ENCODE measurements at places on chromosomes 11 and 22. TPM values are rescaled to one million over a fixed set of nuclear protein-coding genes. Genes with fewer than 3 reads are reported as not detected.

DNA sequence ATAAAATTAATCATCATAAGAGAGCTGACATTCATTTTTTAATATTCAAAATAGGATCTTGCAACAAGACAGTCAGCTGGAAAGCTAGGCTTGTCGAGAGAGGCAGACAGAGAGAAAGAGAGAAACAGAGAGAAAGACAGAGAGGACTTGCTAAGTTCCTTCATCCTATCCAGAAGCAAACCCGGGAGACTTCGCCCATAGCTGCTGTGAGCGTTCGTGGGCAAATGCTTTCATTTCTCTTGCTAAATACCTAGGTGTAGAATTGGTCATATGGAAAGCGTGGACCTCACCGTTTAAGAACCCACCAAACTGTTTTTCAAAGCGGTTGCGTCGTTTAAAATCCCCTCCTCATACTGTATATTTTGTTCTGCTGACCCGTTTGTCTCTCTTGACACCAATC is 25.3 kb upstream of the KRTAP5-6 start:
- no peak for DNase-seq

DNA sequence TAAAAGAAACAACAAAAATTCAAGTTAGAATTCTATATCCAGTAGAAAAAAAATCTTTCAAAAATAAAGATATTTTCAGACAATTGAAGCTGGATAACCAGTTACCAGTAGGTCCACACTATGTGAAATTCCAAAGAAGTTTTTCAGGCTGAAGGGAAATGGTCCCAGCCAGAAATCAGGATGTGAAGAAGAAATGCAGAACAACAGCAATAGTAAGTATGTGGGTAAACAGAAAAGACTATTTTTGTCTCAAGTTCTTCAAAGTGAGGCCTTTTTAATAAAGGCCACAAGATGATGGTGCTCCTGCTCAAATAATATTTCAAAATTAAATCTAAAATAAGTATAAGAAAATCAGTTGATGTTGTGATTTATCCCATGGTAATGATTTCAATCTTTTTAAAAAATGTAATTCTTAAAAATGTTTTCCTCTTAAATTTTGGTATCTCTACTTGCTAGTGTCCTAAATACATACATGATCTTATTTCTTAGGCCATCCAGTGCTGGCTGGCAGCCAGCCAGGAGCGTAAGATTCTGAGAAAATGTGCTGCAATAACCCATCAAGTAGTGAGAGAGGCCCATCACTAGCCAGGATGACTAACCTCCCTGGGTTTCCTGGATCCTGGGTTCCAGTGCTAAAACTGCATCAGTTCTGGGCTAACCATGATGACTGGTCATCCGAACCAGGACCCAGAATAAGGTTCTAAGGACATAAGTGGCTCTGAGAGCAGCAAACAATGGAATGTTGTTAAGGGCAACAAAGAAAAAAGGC is 15.6 kb upstream of the UCP3 start:
- peak; percentile 83 for DNase-seq

Gene DMC1
- 0.22 TPM for total RNA-seq

Gene KLHDC7B
- total RNA-seq: not detected

Gene MGAT3
- 1.4 TPM for total RNA-seq

DNA sequence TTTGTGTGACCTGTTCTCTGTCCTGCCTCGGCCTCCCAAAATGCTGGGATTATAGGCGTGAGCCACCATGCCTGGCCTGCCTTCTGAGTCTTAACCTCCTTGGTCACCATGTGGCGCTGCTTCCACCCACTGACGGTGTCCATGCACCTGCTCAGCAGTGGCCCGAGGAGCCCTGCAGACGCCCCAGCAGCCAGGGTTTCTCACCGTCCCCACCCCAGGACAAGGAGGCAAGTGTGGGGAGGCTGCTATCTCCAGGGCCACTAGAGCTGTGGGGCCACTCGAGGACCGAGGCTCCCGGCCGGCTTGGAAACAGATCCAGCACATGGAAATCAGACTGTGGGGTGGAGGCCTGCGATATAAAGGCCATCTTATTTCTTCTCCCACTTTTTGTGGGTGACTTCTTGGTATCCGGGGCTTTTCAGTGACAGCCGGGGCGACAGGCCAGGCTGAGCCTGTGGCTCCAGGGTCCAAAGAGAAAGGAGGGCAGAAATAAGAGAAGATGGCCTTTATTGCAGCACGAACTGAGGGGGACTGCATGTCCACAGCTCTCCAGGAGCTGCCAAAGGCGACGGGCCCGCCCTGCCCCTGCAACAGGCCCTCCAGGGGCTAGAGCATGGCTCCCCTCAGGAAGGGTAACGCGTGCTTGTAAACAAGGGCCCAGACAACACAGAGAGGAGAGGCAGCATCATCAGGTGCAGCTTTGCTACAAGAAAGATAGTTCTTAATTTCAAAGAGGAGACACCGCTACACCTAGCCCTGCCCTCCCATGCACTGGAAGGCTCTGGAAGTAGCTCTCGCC is 15.0 kb downstream of the TSPO start:
- no peak for DNase-seq

DNA sequence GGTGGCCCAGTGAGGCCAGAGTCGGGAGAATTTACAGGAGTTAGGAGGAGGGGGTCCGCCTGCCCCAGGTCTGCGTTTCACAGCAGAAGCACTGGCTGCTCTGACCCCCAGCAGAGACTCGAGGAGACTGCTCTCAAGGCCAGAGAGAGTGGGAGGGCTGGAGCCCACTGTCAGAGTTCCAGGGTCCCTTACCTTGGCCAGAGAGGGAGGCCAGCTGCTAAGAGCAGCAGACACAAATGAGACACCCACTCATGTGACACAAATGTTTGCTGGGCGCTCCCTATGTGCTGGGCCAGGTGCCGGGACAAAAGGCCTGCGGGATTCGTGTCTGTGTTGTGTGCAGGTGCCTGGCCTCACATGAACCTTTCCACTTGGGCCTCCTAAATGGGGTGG is 2.8 kb upstream of the TNFRSF13C start:
- no peak for DNase-seq

- no peak for DNase-seq
These were observed 89.9 kb upstream of the ARHGAP20 start for GRCh38 chr11:110802162-110802561.

DNA sequence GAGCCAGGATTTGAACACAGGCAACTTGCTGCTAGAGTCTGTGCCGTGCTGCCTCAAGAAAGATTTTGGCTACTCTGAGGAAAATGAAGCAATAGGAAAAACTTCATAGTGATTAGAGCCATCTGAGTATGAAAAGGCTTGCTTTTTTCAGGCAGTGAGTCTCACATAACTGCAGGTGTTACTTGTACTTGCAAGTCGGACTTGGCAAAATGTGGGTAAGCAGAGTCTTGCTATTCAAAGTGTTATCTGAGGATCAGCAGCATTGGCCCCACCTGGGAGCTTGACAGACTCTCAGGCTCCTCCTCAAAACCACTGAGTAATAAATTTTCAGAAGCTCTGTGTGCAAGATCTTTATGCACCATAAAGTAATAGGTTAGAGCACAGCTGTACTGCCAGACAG is 18.1 kb downstream of the RNF141 start:
- DNase-seq: no peak

- DNase-seq: peak; percentile 34
These were observed 802 bp downstream of the TENM4 start for GRCh38 chr11:79439886-79440570.

Gene C11orf91
- 0.49 TPM for total RNA-seq

DNA sequence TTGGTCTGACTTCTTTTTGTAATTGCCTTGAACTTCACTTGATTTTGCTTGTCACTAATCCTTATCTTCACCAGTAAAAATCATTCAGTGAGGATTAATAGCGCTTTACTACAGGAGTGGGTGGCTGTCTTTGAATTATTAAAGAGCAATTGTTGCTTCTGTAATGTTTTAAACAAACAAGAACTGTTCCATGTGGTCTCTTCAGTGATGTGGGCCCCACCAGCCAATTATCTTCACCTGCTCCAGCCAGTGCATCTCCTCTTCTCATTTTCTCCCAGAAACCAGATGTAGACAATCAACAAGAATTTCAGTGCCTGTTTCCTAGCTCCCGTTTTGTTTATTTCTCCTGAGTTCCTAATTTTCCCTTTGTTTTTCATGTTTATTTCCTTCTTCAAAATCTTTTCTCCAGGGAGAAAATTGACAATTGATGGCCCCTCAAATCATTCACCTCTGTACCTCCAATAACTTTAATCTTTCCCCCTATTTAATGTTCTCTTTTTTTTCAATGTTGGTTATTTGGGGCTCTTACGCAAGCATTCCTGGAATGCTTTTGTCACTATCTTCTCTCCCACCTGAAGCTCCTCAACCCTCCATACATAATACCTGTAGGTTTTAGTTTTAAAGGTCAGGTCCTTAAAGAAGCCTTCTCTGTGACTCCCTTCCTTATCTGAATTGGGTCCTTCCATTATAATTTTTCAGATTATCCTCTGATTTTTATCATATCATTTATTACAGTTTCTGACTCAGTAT is 115.1 kb downstream of the ARFGAP2 start:
- DNase-seq: no peak

- DNase-seq: no peak
These were observed 26.3 kb upstream of the SORL1-AS1 start for GRCh38 chr11:121478895-121479697.

GRCh38 chr11:75198278-75198973 is 42.1 kb upstream of the TPBGL start:
- no peak for DNase-seq

DNA sequence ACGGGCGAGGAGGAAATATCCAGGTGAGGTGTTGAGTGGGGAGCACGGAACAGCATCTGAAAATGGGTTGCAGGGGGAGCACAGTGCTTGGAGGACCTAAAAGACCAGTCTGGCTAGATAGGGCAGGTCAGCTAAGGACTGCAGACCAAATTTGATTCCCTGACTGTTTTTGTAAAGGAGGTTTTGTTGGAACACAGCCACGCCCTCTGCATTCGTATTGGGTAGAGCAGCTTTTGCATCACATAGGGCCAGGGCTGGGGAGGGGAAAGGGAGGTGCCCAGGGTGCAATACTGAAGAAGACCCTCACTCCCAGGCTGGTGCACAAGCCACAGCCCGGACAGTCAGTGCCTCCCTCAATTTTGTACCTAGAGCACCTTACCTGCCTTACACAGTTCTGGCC is 286.8 kb downstream of the KIRREL3 start:
- no peak for DNase-seq

Gene MMP8
- not detected for total RNA-seq

Gene CECR2
- 20.9 TPM for total RNA-seq

Gene C22orf31
- not detected for total RNA-seq

GRCh38 chr22:48943567-48944432 is 883.9 kb downstream of the BRD1 start:
- DNase-seq: no peak

DNA sequence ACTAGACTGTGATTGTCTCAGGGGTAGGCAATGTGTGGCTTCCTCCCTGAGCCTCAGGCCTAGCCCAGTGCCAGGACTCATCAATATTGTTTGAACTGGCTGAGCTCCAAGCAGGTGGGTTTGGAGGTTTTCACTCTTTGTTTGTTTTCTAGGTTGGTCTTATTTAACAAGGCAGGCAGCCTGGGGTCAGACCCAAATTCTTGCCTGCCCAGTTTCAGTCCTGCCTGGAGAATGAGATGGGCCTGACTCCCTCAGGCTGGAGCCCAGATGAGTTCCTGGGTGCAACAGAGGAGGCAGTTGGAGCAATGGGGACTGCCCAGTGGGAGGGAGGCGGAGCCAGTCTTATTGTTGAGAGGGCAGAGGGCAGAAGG is 28.3 kb upstream of the TP53I11 start:
- DNase-seq: no peak

Gene MCAM
- total RNA-seq: 49.3 TPM

DNA sequence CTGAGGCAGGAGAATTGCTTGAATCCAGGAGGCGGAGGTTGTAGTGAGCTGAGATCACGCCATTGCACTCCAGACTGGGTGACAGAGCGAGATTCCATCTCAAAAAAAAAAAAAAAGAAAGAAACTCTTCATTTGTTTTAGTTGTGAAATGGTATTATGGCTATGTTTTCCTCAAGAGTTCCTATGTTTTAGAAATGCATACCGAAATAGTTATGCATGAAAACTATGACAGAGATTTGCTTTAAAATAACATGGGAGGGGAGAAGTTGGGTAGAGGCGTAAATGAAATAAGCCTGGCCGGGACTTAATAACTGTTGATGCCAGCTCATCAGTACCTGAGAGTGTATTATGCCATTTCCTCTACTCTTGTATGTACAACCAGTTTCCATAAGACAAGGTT is 48.3 kb downstream of the FEZ1 start:
- DNase-seq: no peak

Gene MUC6
- total RNA-seq: not detected

Gene ANKK1
- total RNA-seq: 0.29 TPM

GRCh38 chr11:134276396-134277182 is 410 bp downstream of the GLB1L3 start:
- no peak for DNase-seq

DNA sequence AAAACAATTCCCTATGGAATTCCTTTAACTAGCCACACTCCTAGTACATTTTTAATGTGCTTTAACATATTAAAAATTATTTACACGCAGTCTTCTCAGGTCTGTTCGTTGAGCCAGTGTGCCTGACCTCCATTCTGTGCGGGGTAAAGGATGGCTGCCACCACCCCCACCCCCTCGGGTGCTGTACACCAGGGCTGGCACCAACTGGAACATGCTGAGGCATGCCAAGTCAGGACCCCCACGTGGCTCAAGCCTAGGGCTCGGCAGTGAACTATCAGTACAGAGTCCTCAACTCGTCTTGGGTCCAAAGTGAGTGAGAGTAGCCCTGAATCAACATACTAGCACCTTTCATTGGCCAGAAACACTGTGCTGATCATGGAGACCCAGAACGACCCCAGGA is 32.5 kb upstream of the PHF21B start:
- DNase-seq: no peak

GRCh38 chr11:64810891-64811272 is 531 bp upstream of the MEN1 start:
- no peak for DNase-seq

DNA sequence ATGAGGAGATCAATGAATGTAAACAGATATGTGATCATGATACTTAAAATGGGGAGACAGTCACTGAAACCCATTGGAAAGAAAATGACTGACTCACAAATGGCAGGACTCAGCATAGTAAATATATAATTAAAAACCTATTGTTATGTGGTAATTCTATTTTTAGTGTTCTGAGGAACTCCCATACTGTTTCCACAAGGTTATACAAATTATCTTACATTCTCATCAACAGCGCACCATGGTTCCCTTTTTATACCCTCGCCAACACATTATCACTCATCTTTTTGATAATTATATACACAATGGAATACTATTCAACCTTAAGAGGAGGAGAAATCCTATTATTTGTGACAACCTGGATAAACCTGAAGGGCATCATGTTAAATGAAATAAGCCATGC is 17.1 kb downstream of the OR5B21 start:
- DNase-seq: no peak
